RKO (cell line): ENCODE measurements at places on chromosomes 7 and 10.

DNA sequence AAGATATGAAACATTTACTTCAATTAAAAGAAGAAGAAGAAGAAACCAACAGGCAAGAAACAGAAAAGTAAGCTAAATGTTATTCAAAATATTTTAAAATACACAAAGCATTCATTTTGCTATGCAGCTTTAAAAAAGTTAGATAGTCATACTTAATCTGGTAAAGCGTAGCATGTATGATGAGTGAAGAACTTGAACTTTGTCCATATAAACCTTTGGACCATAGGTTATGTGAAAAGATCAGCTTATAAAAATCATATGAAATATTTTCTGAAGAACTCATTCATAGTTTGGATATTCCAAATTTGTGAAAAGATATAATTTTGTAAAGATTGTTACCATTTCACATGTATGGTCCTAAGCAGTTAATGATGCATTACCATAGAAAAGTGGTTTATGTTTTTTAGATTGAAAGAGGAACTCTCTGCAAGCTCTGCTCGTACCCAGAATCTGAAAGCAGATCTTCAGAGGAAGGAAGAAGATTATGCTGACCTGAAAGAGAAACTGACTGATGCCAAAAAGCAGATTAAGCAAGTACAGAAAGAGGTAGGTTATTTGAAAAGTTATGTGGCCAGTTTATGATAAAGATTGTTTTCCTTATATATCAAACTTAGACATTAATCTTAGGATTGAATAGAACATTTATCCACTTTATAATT, 37.3 kb downstream of the KIF20B start:
- DNase-seq: no peak

DNA sequence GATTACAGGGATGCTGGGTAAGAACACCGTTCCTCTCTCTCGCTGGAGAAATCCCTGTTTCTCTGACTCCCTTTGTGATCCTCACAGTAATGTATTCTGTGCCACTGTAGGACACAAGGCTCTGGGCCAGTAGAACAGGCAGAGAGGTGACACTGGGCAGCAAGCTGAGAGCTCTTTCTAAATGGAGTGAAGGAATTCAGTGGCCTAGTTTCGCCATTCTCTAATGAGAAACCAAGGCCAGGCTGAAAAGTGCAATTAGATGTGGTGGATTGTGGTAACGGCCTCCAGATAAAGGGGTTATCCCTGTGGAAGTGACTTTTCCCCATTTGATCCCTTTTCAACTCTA, 12.8 kb downstream of the KCTD7 start:
- DNase-seq: no peak

DNA sequence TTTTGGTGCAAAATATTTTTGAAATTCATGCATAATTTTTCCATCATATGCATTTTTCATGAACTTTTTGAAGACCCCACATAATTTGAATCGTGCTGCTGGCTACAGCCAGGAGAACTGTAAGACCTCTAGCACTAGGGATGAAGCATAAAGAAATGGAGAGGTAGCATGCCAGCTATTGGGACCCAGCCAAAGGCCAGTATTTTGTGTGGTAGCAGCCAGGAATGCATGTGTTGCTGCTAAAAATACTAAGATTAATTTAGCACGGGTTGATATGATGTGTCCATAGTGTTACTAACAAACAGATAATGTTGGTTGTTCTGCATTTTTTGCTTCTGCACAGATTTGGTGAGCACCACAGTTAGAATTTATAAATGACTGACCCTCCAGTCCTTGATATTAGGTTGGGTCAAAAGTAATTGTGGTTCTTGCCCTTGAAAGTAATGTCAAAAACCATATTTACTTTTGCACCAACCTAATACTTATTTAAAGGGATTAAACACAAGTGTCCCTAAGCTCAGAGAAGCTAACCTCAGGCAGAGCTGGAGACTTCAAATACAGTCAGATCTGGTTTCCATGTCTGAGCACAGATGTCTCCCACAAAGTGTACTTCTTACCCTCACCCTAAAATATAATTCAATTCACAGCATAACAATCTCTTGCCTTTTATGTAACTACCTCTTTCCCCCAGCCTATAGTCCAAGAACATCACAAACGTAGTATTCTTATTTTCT, 54.1 kb upstream of the NPSR1 start:
- no peak for DNase-seq

GRCh38 chr10:31739146-31739545, 189.5 kb downstream of the ARHGAP12 start:
- DNase-seq: no peak

- DNase-seq: no peak
These were observed 675.2 kb downstream of the LRMDA start for GRCh38 chr10:76106611-76107010.

DNA sequence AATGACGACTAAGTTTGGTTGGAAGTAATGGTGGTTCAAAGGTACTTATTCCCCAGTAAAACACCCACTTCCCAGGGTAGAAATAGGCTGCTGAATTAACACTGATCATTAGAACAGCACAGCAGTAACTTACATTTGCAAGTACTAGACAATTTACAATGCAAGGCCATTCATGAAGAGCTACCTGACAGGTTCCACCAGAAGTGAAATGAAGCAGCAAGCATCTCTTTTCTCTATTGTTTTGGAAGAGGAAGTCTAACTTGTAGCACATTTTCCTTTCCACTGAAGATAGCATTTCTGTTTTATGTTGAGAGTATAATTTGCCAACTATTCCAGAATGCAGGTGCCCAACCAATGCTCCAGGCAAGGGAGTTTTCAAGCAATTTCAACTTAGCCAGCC, 145.9 kb downstream of the CREB5 start:
- no peak for DNase-seq

DNA sequence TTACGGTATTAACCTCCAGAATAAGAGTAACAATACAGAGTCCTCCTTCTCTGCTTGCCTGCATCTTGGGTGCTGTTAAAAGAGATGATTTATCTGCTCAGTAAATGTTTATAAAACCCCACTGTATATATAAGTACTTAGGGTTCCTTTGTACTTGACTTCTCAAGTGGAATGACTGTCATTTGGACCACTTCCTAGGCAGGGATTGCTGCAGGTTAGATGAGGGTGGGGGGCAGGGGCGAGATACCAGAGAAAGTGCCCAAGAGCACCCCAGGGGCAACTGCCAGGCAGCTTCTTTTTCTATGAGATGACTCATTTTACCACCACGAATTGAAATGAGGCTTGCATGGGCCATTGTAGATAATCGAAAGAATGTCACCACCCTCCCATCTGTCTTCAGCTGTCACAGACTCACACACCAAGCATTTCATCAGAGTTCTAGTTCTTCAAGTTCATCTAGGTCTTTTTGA, 421.9 kb upstream of the GALNT17 start:
- DNase-seq: peak; percentile 38

- no peak for DNase-seq
These were observed 2.4 kb upstream of the EGR2 start for GRCh38 chr10:62818426-62819011.

- no peak for DNase-seq
These were observed 4.5 kb downstream of the SAP25 start for GRCh38 chr7:100568896-100569844.

- DNase-seq: no peak
These were observed 41.9 kb downstream of the PRSS2 start for GRCh38 chr7:142812437-142813215.
